ENCODE measurements at places on chromosomes 13 and 19. TPM values are rescaled to one million over a fixed set of nuclear protein-coding genes. Genes with fewer than 3 reads are reported as not detected.

KLK12 gene
- not detected for total RNA-seq

KLK14 gene
- 0.17 TPM for total RNA-seq

IGFL2 gene
- total RNA-seq: not detected

ZNF30 gene
- total RNA-seq: 2.9 TPM

N4BP2L1 gene
- 2.5 TPM for total RNA-seq

FUT6 gene
- total RNA-seq: not detected

PTGER1 gene
- total RNA-seq: 5.4 TPM

CACNA1A gene
- 29.6 TPM for total RNA-seq

C19orf85 gene
- total RNA-seq: not detected

GIPC3 gene
- total RNA-seq: not detected

ZNF536 gene
- total RNA-seq: 0.99 TPM

CEACAM16 gene
- not detected for total RNA-seq

FCAR gene
- total RNA-seq: not detected

WDR62 gene
- 0.50 TPM for total RNA-seq

ZNF575 gene
- total RNA-seq: 0.29 TPM

ARHGAP45 gene
- total RNA-seq: 1.7 TPM

EPN1 gene
- total RNA-seq: 83.7 TPM

HTR2A gene
- 0.33 TPM for total RNA-seq

PRKCG gene
- not detected for total RNA-seq

TGFBR3L gene
- total RNA-seq: 0.58 TPM

ZNF66 gene
- total RNA-seq: 3.5 TPM

ZNF582 gene
- total RNA-seq: 2.6 TPM

KCNRG gene
- 2.6 TPM for total RNA-seq

CLIP3 gene
- 30.8 TPM for total RNA-seq

DCT gene
- total RNA-seq: 0.17 TPM

CNFN gene
- not detected for total RNA-seq

LSR gene
- 0.29 TPM for total RNA-seq

SIGLEC12 gene
- total RNA-seq: not detected

ZNF808 gene
- total RNA-seq: 18.0 TPM

GFY gene
- not detected for total RNA-seq

APOC4 gene
- total RNA-seq: not detected

LRRC63 gene
- 0.17 TPM for total RNA-seq

CAMSAP3 gene
- total RNA-seq: under 0.01 TPM

HIPK4 gene
- total RNA-seq: not detected

ZNF493 gene
- 28.5 TPM for total RNA-seq

TEX26 gene
- total RNA-seq: 0.44 TPM

ZNF730 gene
- 2.6 TPM for total RNA-seq
